ENCODE measurements at places on chromosomes 5 and 9. TPM values are rescaled to one million over a fixed set of nuclear protein-coding genes. Genes with fewer than 3 reads are reported as not detected.

The ZNG1C gene
- 17.0 TPM for total RNA-seq

DNA sequence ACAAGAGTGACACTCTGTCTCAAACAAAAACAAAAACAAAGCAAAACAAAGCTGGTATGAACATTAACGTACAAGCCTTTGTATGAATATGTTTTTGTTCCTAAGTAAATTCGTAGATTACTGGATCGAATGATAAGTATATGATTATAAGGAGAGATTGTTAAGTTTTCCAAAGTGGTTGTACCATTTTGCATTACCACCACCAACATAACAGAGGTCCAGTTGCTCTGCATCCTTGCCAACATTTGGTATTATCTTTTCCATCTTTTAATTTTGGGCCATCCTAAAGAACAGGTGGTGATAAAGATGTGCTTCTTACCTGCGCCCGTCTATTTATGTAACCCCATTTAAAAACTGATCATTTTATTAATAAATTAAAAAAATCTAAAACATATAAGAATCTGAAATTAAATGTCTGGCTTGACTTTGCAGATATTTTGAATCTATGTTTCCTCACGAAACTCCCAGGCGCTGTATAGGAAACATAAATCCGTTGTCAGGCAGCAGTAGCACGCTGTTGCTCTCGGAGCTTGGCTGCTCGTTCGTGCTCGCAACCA lies 593 bp upstream of the NAA35 start:
- H3K4me3 ChIP-seq = peak overlapping the region; percentile 32
- no peak for DNase-seq
- H3K4me1 ChIP-seq = peaks cover 10% of the 10 kb centered on the region
- H3K36me3 ChIP-seq = peaks cover 5% of the 10 kb centered on the region

GRCh38 chr5:1660511-1660910 lies 136.8 kb upstream of the LPCAT1 start:
- no peaks in the 10 kb centered on the region for H3K4me1 ChIP-seq
- DNase-seq = no peak
- no peak overlapping the region for H3K4me3 ChIP-seq
- H3K27ac ChIP-seq = no peak overlapping the region
- H3K27me3 ChIP-seq = peaks cover 6% of the 10 kb centered on the region
- H3K36me3 ChIP-seq = no peaks in the 10 kb centered on the region

DNA sequence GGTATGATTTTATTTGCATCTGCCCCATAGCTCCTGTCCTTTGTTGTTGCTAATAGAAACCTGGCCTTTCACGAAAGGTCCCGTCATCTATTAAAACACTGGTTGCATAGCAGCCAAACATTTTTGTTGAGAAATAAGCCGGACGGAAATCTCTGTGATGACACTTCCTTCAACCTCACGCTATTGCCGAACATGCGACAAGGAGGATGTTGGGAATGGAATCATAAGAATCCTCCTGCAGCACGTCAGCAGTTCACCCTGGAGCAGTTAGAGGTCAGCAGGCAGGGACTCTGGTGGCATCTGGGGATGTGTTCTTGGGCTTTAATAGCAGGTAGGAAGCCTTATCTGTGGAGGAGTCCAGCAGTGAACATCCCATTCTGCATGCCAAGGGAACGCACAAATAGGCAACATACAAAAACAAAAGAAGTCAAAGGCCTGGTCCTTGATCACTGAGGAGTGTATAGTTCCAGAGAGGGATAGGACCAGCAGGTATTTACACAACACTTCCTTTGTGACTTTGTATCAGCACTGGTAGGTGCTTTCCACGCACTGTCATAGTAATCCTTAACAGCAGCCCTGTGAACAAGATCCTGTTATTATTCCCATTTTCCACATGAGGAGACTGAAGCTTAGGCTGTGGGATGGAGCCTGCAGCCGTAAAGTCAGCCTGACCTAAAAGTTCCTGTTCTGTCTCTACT lies 33.4 kb downstream of the ARHGAP26 start:
- no peaks in the 10 kb centered on the region for H3K27me3 ChIP-seq
- H3K4me3 ChIP-seq = no peak overlapping the region
- no peaks in the 10 kb centered on the region for H3K36me3 ChIP-seq
- H3K4me1 ChIP-seq = peaks cover 39% of the 10 kb centered on the region
- no peak for DNase-seq

DNA sequence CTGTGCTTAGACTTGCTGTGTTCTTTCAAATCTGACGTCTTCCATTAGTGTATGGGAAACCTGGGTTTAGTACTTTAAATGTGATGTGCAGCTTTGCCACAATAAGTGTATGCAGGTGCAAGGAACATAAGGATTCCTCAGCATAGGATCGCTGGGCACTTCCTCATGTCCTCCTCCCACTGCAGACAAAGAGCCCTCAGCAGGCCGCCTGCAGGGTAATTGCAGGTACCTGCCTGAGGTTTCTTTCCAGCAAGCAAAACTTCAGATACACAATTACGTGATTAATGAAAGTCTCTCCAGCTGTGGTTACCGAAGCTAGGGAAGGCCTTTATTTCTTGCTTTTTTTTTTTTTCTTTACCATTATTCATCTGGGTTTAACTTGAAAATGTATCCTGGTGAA lies 233.1 kb downstream of the RFK start:
- no peak overlapping the region for H3K27ac ChIP-seq
- no peaks in the 10 kb centered on the region for H3K27me3 ChIP-seq
- H3K36me3 ChIP-seq = no peaks in the 10 kb centered on the region
- no peak overlapping the region for H3K4me3 ChIP-seq

The JAKMIP2 gene
- 14.9 TPM for total RNA-seq

- no peaks in the 10 kb centered on the region for H3K4me1 ChIP-seq
- no peaks in the 10 kb centered on the region for H3K36me3 ChIP-seq
- no peak overlapping the region for H3K4me3 ChIP-seq
- no peaks in the 10 kb centered on the region for H3K27me3 ChIP-seq
- no peak for DNase-seq
Measured at GRCh38 chr5:147369742-147370374, 135.0 kb downstream of the STK32A start.

GRCh38 chr9:114480746-114481435 lies 24.4 kb downstream of the WHRN start:
- peaks cover 17% of the 10 kb centered on the region for H3K4me1 ChIP-seq
- no peak overlapping the region for H3K27ac ChIP-seq
- H3K27me3 ChIP-seq = no peaks in the 10 kb centered on the region
- no peak overlapping the region for H3K4me3 ChIP-seq

DNA sequence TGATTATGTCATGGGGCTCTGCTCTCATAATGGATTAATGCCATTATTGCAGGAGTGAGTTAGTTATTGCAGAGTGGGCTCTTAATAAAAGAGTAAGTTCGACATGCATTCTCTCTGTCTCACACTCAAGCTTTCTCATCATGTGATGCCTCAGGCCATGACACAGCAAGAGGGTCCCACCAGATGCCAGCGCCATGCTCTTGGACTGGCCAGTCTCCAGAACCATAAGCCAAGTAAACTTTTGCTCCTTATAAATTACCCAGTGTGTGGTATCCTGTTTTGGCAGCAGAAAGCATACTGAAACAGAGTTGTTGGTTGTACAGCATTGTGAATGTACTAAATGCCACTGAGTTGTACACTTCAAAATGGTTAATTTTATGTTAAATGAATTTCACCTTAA lies 138.1 kb downstream of the MYO10 start:
- no peaks in the 10 kb centered on the region for H3K36me3 ChIP-seq
- H3K4me1 ChIP-seq = no peaks in the 10 kb centered on the region
- H3K27me3 ChIP-seq = no peaks in the 10 kb centered on the region
- DNase-seq = no peak
- no peak overlapping the region for H3K27ac ChIP-seq
